GM13976 (cell line): ENCODE measurements at places on chromosomes 5 and 9.
A peak's percentile ranks its signal among the peaks of the same experiment; 100 is the strongest.

DNA sequence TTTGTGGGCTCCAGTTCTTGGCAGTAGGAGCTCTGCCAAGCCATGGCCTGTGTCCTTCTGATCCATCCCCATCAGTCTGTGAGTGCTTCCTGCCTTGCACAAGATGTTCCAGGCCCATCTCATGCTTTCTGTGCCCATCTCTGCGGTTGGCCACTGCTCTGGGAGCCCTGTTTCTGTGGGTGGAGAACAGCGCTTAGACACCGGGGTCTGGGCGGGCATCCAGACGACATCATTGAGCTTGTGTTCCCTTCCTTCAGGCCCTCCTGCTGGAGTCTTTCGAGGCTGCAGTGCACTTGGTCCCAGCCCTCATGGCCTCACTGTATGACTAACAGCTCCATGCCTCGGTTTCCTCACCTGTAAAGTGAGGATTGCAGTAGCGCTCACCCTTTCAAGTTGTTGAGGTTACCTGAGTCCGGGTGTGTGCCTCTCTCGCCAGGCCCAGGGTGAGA, 14.9 kb upstream of the CARD19 start:
- DNase-seq, result no peak

- no peak for DNase-seq
Measured at GRCh38 chr5:30099634-30100033, 1093.9 kb upstream of the CDH6 start.

DNA sequence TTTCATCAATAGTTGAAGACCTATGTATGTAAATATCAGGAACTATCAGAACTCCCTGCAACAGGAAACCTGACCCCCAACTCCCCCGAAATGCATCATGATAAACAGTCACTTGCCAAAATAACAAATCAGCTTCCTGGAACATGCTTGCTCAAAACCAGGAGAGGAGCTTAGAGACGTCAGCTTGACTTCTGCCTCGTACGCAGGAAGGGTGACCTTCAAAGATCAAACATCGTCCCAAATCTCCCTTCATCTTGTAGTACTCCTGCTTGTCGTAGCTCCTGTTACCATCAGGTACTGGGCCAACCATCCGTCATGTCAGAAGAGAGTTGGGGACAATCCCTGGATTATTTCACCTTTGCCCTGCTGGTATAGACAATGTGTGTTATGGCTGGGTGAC, 396.1 kb downstream of the GADD45G start:
- DNase-seq, result no peak

DNA sequence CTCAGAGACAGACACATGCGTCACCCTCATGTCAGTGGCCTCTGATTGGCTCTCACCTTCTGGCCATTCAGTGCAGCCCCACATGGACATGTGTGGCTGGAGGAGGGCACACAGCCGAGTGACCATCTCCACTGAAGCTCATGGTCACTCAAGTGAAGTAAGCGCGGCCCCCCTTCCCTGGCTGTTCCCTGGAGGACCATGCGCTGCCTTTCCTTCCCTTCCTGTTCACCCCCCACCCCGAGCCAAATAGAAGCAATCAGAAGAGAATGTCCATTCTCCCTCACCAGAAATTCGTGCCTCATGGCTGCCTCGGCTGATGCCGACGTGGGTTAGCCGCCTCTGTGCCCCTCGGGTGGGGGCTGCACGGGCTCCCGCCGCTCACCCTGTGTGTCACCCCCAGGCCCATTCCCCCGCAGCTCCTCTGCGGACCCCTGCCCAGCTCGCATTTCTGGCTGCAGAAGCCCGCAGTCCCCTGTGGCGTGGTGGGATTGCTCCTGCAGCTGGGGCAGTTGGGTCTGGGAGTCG, 12.5 kb upstream of the COL5A1 start:
- no peak for DNase-seq

GRCh38 chr5:143796753-143797152, 15.2 kb upstream of the HMHB1 start:
- no peak for DNase-seq

- no peak for DNase-seq
Measured at GRCh38 chr9:84343111-84343521, 2.6 kb upstream of the SLC28A3 start.

- no peak for DNase-seq
Measured at GRCh38 chr9:133980864-133981588, 11.1 kb downstream of the VAV2 start.

GRCh38 chr5:97075649-97076048, 66.8 kb downstream of the LIX1 start:
- no peak for DNase-seq

- no peak for DNase-seq
Measured at GRCh38 chr5:79850316-79850822, 140.7 kb downstream of the MTX3 start.

GRCh38 chr5:72093217-72093616, 14.1 kb upstream of the MAP1B start:
- no peak for DNase-seq

DNA sequence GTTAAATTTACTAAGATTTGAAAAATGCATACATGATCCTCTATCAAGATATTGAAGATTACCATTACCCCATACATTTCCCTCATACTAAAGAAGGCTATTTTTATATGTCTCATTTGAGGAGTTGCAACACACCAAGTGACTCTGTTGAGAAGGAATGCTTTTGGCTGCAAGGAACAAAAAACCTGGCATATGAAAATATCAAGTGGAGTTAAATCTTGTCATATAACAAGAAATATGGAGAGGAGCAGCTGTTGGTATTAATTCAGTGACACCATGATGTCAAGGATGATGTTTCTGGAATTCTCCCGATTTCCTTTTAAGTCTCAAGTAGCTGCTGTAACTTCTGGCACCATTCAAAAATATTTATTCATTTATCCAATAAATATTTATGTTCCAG, 193.8 kb downstream of the CSNK1G3 start:
- DNase-seq, result no peak

GRCh38 chr5:73394610-73395009, 54.0 kb downstream of the FOXD1 start:
- DNase-seq, result no peak

- peak; percentile 30 for DNase-seq
Measured at GRCh38 chr9:106862110-106862820, 701 bp upstream of the ZNF462 start.

DNA sequence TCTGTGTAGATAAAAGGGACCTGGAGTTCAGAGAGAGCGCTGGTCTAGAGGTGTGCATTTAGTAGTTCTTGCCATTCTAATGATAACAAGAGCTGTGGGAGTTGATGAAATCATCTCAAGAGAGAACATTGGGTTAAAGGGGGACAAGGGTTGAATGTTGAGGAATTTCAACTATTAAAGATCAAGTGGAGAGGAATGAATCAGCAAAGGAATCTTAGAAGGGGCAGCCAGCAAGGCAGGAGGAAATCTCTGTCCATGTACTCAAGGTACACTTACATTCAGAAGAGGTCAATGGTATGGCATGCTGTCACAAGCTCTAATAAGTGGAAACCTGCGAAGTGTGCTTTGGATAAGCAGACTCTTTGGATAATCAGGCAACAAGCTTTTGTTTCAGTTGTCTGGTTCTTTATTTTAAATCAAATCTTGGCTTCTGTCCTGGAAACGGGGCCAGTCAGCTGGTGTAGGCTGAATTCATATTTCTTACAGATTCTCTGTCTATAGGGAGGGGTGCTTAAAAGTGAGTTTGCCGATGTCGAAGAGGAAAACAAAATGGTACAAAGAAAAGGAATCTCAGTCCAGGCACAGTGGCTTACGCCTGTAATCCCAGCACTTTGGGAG, 320.5 kb upstream of the CD180 start:
- DNase-seq, result no peak
